ENCODE measurements at places on chromosomes 5 and 9. TPM values are rescaled to one million over a fixed set of nuclear protein-coding genes. Genes with fewer than 3 reads are reported as not detected.

GRCh38 chr9:21432672-21433425 is 7.4 kb upstream of the IFNA1 start:
- H3K36me3 ChIP-seq, result no peaks in the 10 kb centered on the region
- H3K27me3 ChIP-seq, result peaks cover 10% of the 10 kb centered on the region

- peaks cover 2% of the 10 kb centered on the region for H3K27me3 ChIP-seq
- peaks cover 67% of the 10 kb centered on the region for H3K4me1 ChIP-seq
Observed at GRCh38 chr5:9356351-9356825, 189.5 kb downstream of the SEMA5A start.

DNA sequence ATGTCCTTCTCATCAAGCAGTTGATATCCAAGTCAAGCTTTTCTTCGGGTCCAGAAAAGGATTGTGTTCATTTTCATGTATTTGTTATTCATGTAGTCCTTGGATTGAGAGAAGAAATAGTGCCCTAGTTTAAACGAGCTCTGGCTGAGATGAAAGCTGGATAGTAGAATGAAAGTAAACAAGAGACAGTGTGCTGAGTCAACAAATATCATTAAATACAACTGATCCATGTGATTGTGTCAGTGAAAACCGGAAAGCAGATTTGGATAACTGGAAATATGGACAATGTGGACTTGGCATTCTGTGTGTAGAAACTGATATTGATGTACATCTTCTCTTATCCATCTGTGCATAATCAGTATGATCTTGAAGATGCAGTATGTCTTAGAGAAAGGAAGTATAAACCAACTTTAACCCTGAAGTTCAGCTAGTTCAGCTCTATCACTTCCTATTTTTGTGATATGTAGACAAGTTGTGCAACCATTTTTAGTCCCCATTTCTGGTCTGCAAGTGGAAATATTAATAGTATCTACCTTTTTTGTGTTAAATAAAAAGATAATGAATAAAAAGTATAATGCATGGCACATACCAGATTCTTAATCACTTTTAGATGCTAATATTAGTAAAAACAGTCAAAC is 4.4 kb downstream of the MUSK start:
- peaks cover 8% of the 10 kb centered on the region for H3K36me3 ChIP-seq
- H3K27me3 ChIP-seq, result no peaks in the 10 kb centered on the region
- no peak overlapping the region for H3K27ac ChIP-seq
- peaks cover 13% of the 10 kb centered on the region for H3K4me1 ChIP-seq

OTP gene
- total RNA-seq, result not detected
